A549 treated with CORT108297 at 1 μM for 4 hours (cell line): ENCODE measurements at places on chromosomes 2 and 18. TPM values are rescaled to one million over a fixed set of nuclear protein-coding genes. Genes with fewer than 3 reads are reported as not detected.

DES gene
- total RNA-seq, result 0.05 to 0.20 TPM (median 0.08 TPM) in 4 of 5 replicates, not detected in the other

ST8SIA5 gene
- 0.03 to 0.05 TPM in 2 of 5 replicates, not detected in the others for total RNA-seq

SLC4A5 gene
- 0.24 to 0.63 TPM (median 0.42 TPM) in 5 replicates for total RNA-seq

NCKAP1 gene
- total RNA-seq, result 90.1 to 102 TPM (median 99.6 TPM) in 5 replicates

PXDN gene
- total RNA-seq, result 8.1 to 14.4 TPM (median 12.3 TPM) in 5 replicates

NETO1 gene
- total RNA-seq, result not detected in 5 replicates

SCTR gene
- not detected in 5 replicates for total RNA-seq

CACNB4 gene
- total RNA-seq, result 0.07 to 0.20 TPM (median 0.13 TPM) in 5 replicates

CHPF gene
- total RNA-seq, result 18.1 to 35.4 TPM (median 31.9 TPM) in 5 replicates

IL36G gene
- not detected in 5 replicates for total RNA-seq

HOXD12 gene
- not detected in 5 replicates for total RNA-seq

CNGA3 gene
- total RNA-seq, result 0.06 TPM in 1 of 5 replicates, not detected in the others

ABCG8 gene
- total RNA-seq, result not detected in 5 replicates

FHOD3 gene
- 1.9 to 2.8 TPM (median 2.6 TPM) in 5 replicates for total RNA-seq

MALL gene
- 134 to 158 TPM (median 138 TPM) in 5 replicates for total RNA-seq

RBM44 gene
- 0.12 to 0.24 TPM (median 0.17 TPM) in 5 replicates for total RNA-seq

MDH1 gene
- total RNA-seq, result 235 to 257 TPM (median 250 TPM) in 5 replicates

REG1B gene
- total RNA-seq, result not detected in 5 replicates

ALLC gene
- 0.06 to 0.13 TPM (median 0.12 TPM) in 4 of 5 replicates, not detected in the other for total RNA-seq

SLC9A4 gene
- total RNA-seq, result not detected in 5 replicates
